ENCODE measurements at places on chromosomes 16 and 17.

DNA sequence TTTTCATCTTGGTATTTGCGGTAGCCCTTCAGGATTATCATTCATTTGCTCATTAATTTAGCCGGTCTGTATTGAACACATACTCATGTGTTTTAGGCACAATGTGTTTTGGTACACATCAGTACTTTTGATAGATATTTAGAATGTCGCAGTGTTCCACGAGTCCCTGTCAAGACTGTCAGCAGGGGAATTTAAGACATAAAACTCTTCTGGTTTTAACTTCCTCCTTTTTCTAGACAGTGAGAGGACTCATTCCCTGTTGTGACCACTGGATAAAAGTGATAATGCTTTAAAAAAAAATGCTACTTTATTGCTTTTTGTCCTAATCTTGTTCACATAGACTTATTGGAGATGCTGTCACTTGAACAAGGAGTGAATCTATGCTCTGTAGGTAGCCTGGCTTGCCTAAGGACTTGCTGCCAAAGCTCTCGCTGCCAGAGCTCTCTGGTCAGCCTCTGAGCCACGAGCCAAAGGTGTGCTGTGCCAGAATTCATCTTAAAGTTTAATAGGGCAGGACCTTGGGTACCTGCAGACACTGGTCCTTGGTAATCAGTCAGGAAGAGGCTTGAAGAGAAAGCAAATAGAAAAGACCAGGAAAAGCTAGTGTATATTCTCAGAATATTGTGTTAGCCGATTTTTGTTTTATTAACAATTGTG lies 5.4 kb downstream of the DCAF7 start:
- DNase-seq: no peak

DNA sequence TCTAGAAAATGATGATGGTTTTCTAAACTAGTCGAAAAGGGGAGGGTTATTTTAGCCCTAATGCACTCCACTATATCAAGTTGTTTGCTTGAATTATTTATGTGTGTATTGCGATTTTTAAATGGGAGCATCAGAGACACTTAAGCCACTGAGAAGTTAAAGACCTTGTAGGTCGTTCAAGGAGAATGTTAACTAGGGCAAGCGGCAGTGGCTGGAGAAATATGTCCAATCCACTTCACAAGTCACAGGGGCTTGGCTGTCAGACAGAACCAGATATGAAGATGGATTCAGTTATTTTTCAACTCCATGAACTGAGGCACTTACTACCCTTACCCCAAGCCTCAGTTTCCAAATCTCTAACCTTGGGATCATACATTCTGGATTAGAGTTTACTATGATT lies 702.0 kb downstream of the CDH11 start:
- DNase-seq: no peak

GRCh38 chr17:40548982-40549685 lies 16.1 kb downstream of the CCR7 start:
- DNase-seq: no peak

DNA sequence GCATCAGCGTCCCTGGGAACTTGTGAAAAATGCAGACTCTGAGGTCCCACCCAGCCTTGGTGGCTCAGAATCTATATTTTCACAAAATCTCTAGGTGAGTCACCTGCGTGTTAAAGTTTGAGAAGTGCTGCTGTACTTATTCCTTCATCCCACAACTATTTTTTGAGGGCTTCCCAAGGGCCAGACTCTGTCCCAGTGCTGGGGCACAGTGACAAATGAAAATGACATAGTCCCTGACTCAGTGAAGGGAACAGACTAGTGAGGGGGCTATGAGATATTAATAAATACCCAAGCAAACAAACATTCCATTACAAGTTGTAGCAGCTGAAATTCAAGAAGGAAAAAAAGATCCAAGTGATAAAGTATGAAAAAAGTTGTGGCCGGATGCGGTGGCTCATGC lies 9.9 kb upstream of the EMP2 start:
- no peak for DNase-seq

- no peak for DNase-seq
These were observed 249.4 kb downstream of the SNX29 start for GRCh38 chr16:12225806-12226465.

DNA sequence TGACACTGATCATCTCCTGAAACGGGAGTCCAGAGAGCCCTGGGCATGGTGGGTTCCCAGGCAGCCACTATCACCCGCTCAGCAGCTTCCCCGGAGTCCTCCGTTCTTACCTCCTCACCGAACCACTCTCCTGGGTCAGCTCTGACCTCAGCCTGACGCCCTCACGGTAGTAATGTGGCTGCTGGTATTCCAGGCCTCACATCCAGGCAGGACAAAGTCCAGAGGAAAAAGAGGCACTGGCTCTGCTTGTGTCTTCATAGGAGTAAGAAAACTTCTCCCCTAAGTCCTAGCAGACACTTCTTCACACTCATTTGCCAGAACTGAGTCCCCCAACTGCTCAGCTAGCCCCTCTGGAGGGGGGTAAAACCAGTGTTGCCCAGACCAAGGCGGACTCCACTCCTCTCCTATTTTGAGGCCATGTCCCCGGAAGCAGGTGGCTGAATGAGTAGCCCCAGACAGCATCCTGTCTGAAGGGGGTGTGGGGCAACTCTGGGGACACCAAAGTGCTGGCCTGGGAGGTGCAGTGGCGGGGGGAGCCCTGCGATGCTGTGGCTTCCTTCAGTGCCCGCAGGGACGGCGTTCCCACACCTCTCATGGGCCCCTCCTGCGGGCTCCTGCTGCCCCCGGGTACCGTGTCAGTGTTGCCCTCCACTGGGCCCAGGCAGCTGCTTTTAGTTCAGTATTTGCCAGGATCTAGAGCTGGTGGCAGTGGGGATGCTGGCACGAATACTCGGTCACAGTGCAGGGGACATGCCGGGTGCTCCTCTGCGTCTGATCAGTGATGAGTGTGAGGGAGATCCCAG lies 5.4 kb downstream of the FSCN2 start:
- DNase-seq: no peak

Measured in stimulated activated CD8-positive, alpha-beta memory T cell treated with anti-CD3 and anti-CD28 coated beads, Interleukin-4, amount 100 ng/mL, for 4 hours (primary cell).